ENCODE measurements at places on chromosomes 16 and 17.

DNA sequence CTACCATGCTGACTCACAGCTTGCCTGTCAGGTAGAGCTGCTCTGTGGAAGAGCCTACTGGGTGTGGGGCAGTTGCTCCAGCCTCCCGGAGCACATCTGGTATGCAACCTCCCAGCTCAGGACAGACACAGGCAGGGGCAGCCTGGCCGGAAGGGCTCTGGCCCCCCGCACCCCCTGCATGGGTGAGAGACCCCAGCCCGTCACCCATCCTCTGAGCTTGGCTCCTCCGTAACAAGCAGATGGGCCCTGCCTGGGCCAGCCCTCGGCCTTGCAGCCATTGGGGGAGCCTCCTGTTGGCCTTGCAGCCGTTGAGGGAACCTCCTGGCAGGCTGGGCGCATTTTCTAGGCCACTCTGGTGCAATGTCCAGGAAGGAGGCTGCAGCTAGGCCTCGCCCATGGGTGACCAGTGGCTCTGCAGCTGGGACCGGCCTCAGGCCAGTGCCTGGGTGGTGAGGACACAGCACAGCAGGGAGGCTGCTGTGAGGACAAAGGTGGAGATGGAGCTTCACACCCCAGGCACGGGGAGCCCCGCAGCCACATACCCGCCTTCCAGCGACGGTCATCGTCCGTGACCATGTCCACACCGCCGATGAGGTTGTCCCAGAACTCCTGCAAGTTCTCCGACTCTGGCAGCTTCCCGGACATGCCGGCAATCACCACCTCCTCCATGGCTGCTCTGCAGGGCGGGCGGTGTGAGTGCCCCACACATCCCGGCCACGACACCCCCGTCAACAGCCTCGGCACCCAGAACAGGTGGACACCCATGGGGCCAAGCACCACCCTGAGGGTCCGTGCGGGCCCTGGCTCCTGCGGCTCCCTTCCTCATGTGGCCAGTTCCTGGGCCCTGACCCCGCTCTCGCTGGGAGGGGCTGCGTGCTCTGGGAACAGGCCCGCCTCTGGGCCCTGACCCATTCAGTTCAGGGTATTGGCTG lies 2.0 kb downstream of the FASN start:
- DNase-seq: no peak

DNA sequence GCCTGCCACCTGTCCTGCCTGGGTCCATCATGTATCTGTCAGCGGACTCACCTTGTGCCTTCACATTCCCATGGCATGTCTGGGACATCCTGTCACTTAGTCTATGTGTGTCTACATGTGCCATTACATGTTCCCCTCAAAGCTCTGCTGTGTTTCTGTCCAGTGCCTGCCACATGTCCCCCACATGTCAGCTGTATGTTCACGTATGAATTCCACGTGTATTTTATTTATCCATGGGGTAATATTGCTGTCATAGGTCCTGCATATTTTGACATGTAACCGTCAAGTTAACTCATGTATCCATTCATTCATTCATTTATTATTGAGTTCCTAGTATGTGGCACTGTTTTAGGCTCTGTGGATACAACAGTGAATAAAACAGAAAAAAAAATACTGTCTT lies 20.8 kb downstream of the TMEM92 start:
- DNase-seq: no peak

DNA sequence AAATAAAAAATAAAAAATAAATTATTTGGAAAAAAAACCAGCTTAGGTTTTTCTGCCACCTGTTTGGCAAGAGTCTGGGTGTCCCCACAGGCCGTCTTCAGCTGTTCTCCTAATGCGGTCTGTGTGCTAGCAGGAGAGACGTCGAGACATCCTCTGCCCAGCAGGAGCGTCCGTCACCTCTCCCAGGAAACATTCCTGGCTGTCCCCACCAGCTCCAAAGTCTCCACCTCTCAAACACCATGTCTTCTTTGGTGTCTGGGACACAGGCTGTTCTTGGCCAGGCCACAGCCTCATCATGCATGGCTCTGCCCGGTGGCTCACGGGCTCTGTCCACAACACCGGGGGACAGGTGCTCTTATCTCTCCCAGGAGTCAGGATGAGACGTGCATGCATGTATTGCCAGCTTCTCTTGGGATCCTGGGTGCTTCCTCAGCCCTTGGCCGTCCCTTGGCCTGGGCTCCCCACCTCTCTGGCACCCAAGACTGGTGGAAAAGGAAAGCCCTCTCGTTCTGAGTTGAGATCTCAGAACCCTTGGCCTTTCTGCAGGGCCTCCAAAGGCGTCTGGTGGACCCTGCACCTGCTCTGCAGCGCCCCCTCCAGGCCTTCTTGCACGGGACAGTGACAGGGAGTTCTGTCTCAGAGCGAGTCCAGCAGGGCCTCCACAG lies 84.9 kb upstream of the CBX4 start:
- DNase-seq: no peak

DNA sequence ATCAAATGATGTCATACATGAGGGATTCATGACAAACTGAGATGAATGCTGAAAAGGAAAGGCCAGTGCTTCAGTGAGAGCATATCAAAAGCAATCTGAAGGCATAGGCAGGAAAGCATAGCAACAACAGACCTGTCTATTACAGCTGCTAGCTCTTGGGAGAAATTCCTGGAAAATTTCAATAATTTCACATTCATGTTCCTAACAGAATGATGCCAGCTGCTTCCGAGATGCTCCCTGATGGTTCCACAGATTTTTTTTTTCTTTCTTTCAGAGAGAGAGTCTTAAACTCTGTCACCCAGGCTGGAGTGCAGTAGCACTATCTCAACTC lies 50.3 kb upstream of the CLEC3A start:
- no peak for DNase-seq

GRCh38 chr16:49754495-49755312 lies 101.2 kb downstream of the ZNF423 start:
- DNase-seq: no peak

GRCh38 chr16:80273635-80274538 lies 266.9 kb upstream of the DYNLRB2 start:
- no peak for DNase-seq

- DNase-seq: no peak
Measured at GRCh38 chr16:80330803-80331202, 210.0 kb upstream of the DYNLRB2 start.

DNA sequence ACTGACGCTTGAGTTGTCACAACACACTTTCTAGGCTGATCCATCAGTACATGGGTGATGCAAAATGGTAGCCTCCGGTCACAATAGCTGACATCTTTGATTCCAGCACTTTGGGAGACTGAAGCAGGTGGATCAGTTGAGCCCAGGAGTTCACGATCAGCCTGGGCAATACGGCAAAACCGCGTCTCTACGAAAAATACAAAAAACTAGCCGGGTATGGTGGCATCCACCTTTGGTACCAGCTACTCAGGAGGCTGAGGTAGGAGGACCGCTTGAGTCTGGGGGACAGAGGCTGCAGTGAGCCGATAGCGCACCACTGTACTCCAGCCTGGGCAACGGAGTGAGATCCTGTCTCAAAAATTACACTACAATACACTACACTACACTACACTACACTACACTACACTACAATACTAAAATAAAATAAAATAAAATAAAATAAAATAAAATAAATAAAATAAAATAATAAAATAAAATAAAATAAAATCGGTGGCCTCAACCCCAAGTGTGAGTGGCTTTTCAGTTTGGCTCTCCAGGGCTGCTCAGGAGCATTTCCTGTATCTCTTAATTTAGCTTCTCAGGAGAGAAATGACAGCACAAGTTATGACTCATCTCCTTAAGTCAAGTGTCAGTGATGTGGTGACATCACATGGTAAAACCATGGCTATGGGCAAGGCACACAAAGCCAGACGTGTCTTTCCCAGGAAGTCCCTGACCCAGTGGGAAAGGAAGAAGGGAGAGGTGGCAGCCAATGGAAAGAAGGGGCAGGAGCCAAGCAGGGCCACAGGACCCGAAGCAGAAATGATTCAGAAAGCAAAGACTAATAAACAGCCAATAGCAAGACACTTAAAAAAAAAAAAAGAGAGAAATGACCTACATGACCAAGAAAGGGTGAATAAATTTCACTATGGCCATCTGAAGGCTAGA lies 75.3 kb upstream of the TBC1D3K start:
- no peak for DNase-seq

DNA sequence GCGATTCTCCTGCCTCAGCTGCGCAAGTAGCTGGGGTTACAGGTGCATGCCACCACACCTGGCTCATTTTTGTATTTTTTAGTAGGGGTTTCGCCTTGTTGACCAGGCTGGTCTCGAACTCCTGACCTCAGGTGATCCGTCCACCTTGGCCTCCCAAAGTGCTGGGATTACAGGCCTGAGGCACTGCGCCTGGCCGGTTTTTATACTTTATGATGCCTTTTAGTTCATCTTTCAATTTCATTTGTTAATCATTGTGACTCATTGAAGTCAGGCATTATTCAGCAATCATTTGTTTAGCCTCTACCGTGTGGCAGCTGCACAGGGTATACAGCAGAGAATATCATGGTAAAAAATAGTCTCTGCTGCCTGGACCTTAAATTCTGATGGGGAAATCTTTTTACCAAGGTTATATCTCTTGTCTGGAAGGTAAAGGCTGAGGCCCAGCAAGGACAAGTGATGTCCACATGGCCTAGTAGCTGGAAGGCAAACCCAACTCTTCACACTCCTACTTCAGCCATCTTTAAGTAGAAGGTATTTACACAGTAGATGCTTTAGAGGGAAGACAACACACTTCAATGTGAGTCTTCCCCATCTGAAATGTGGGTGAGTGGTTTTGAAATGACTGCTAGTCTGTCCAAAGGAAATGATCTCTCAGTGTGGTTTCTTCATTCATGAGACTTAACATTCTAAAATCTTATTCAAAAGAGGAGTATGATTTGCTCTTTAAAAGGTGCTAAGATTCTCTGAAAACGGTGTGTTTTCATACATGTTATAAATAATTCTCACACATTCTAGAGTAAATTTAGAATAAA lies 2.4 kb downstream of the PRPSAP2 start:
- DNase-seq: no peak

DNA sequence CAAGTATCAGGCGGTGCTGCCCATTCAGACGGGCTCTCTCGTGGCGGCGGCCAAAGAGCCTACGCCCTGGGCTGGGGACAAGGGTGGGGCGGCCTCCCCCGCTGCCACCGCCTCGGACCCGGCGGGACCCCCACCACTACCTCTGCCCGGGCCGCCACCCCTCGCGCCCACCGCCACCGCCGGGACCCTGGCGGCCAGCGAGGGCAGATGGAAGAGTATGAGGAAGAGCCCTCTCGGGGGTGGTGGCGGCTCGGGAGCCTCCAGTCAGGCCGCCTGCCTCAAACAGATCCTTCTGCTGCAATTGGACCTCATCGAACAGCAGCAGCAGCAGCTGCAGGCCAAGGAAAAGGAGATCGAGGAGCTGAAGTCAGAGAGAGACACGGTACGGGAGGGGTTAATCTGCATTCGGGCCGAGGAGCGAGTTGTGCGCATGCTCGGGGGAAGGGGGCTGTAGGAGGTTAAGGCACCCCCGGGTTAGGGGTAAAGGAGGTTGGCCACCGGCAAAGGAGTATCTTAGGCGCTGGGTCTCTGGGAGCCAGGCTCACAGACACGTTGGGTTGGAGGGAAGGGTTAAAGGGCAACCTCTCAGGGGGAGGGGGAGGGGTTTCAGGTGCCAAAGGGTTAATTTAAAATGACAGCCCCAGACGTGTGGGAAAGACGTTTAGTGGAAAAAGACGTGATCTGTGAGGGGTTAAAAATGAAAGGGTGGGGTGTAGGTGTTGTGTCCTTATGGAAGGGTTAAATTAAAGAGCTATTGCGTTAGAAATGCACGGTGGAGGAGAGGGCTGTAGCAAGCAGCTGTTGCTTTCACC lies 1.4 kb downstream of the MSL1 start:
- DNase-seq: no peak

DNA sequence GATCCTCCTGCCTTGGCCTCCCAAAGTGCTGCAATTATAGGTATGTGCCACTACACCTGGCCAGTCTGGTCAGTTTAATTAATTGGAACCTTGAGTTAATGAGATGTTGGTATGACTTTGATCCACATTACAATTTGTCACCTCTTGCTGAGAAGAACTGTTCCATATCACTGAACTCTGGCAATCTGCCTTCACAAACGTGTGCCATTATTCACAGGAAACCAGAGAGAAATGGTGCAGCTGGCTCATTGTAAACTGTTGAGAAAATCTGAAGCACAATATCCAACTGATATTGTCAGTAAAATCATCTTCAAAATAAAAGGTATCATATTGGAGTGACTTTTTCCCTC lies 39.3 kb upstream of the YPEL2 start:
- no peak for DNase-seq

- DNase-seq: no peak
Measured at GRCh38 chr16:56851671-56852400, 13.2 kb upstream of the SLC12A3 start.

GRCh38 chr17:49992933-49993422 lies 2.0 kb downstream of the DLX3 start:
- no peak for DNase-seq

DNA sequence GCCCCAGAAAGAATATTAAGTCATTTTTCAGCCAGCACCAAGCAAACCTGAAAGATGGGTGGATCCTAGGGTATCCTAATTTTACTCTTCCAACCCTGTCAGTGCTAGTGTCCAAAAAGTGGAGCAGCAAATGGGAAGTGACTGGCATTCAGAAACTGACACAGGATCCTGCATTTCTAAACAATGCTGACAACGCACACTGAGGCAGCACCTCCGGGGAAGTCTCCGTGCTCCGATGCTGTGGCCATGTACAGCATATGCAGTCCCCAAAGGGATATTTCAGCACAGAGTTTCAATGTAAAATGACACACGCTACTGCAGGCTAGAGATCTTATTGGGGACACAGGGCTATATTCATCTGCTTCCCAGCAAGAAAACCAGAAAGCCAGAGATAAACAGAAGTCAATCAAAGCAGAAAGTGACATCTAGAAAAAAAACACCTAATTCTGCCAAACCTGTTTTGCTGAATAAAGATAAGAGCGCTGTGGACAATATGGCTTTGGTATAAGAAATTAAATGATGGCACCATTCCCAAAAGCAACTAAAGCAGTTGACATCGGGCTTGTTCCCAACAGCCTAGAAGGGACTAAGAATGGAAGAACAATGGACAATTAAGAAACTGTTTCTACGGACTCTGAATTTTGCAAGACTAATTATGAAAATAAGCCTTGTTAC lies 17.3 kb downstream of the XYLT1 start:
- DNase-seq: no peak

GRCh38 chr16:78931678-78932077 lies 668.9 kb downstream of the MAF start:
- no peak for DNase-seq

GRCh38 chr17:19747829-19748806 lies at the start of gene ALDH3A1:
ALDH3A1 (minus strand) TSS chr17:19748298; CDS start chr17:19745129, 3,169 bp downstream.
- DNase-seq: no peak

- no peak for DNase-seq
Measured at GRCh38 chr16:86631444-86631843, 53.1 kb downstream of the FOXL1 start.

Measured in smooth muscle cell of the brain vasculature (primary cell).